Activated naive CD8-positive, alpha-beta T cell treated with anti-CD3 and anti-CD28 coated beads for 36 hours (primary cell): ENCODE measurements at places on chromosomes 12 and 14. TPM values are rescaled to one million over a fixed set of nuclear protein-coding genes. Genes with fewer than 3 reads are reported as not detected.

SLC38A4 gene
- total RNA-seq = not detected

PRH2 gene
- total RNA-seq = not detected

KRT83 gene
- total RNA-seq = not detected

ESRRB gene
- not detected for total RNA-seq

SYNDIG1L gene
- not detected for total RNA-seq
